ENCODE measurements at places on chromosomes 6 and 20. TPM values are rescaled to one million over a fixed set of nuclear protein-coding genes. Genes with fewer than 3 reads are reported as not detected.

- H3K27me3 ChIP-seq, result no peaks in the 10 kb centered on the region
- H3K4me1 ChIP-seq, result peaks cover 36% of the 10 kb centered on the region
- DNase-seq, result no peak
- no peak overlapping the region for H3K4me3 ChIP-seq
- peak overlapping the region; percentile 9 for H3K27ac ChIP-seq
These were observed 10.8 kb upstream of the PBOV1 start for GRCh38 chr6:138229072-138229471.

IPCEF1 gene
- 1.4 TPM for total RNA-seq

DNA sequence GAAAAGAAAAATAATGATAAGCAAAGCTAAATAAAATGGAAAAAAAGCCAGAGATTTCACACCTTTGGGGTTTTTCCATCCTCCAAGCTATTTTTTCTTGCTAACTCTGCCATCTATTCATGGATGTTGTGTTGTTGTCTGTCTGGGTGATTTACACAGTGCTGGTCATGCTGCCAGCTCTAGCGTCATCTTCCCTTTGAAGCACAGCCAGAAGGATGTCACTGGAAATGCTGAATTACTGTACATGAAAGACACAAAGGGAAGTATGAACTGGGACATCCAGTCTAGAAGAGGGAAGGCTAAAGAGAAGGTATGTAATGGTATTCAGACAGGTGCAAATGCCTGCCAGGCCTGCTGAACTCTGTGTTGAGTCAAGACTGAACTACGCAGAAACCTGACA lies 241.9 kb upstream of the STXBP5 start:
- no peaks in the 10 kb centered on the region for H3K27me3 ChIP-seq
- H3K4me3 ChIP-seq, result no peak overlapping the region
- no peak overlapping the region for H3K27ac ChIP-seq
- no peak for DNase-seq
- H3K36me3 ChIP-seq, result no peaks in the 10 kb centered on the region

GRCh38 chr6:121865811-121866210 lies 430.4 kb downstream of the GJA1 start:
- no peaks in the 10 kb centered on the region for H3K27me3 ChIP-seq
- no peaks in the 10 kb centered on the region for H3K36me3 ChIP-seq

- no peaks in the 10 kb centered on the region for H3K36me3 ChIP-seq
- DNase-seq, result peak; percentile 98
- H3K4me3 ChIP-seq, result peak overlapping the region; percentile 32
- peaks cover 25% of the 10 kb centered on the region for H3K4me1 ChIP-seq
- peak overlapping the region; percentile 95 for H3K27ac ChIP-seq
These were observed 57.2 kb upstream of the ARID1B start for GRCh38 chr6:156719720-156720563.

DNA sequence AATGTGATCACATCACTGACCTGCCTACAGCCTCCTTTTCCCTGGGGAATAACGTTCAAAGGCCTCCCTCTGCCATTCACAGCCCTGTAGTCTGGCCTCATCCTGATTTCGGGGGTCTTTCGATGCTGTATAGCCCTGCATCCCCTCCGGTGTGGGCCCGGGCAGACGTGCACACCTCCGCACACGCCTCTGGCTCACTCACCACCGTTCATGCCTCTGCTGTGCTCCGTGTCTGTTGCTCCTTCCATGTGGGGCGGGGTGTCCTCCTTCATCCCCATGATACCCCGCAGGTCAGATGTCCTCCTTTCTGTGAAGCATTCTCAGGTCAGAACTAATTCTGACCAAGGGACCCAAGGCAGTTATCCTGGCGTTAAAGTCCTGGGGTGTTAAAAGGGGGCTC lies 13.8 kb upstream of the RBM38 start:
- no peaks in the 10 kb centered on the region for H3K27me3 ChIP-seq
- DNase-seq, result no peak
- no peak overlapping the region for H3K27ac ChIP-seq
- no peaks in the 10 kb centered on the region for H3K4me1 ChIP-seq
- H3K4me3 ChIP-seq, result no peak overlapping the region
- H3K36me3 ChIP-seq, result peaks cover 18% of the 10 kb centered on the region

DNA sequence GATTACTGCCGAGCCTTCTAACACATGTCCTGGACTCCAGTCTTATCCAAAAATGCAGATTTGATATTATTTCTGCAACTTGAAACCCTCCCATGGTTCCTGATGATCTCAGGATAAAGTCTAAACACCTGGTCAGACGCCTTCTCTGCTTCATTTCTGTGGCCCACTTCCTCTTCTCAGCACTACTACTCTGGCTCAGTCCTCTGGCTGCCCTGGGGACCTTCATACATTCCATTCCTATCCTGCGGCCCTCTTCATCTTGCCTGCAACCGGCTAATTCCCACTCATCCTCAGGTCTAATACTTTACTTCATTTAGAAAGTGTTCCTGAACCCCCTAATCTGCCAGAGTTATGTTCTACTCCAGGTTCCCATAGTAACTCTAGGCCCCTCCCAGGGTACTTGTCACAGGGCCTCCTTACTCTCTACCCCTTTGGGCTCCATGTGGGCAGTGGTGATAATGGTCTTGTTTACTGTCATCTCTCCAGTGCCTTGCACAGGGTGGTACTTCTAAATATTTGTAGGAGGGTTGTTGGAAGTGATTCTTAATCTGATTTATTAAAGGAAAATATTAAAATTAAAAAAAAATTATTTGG lies 18.9 kb downstream of the MAN1A1 start:
- H3K36me3 ChIP-seq, result no peaks in the 10 kb centered on the region
- no peaks in the 10 kb centered on the region for H3K4me1 ChIP-seq
- no peak for DNase-seq
- no peaks in the 10 kb centered on the region for H3K27me3 ChIP-seq

DNA sequence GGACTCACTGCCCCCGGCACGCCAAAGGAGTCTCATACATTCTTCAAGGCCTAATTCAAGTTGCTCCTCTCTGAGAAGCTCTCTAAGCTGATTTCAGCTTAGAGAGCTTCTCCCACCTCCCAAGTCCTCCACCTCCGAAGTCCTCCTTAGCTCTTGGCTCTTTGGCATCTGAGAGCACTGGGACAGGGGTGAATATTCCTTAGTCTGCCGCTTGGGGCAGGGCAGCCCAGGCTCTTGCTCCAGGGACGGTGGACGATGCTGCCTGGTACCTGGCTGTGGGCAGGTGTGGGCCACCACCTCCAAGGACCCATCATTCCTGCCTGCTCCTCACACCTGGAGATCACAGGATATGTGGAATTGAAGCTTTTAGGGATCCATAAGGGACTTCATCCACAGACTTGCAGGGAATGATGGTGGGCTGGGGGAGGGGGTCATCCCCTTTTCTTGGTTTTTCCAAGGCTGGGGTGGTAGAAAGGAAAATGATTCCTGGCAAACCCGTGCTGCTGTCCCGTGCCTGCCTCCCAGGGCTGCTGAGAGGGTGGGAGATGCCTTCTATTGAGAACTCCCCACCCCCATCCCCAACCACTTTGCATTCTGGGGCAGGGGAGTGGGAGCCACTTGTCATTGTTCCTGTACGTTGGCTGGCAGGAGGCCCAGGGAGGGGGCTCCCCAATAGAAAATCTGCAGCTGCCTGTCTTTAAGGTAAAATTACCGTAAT lies 57.4 kb downstream of the ARHGAP40 start:
- no peaks in the 10 kb centered on the region for H3K4me1 ChIP-seq
- H3K27me3 ChIP-seq, result no peaks in the 10 kb centered on the region
- H3K27ac ChIP-seq, result no peak overlapping the region

Data from pancreas (tissue), 10 donors.